Mucosa of descending colon (tissue), 3 donors: ENCODE measurements at places on chromosomes 5 and 9. TPM values are rescaled to one million over a fixed set of nuclear protein-coding genes. Genes with fewer than 3 reads are reported as not detected.

- DNase-seq = no peak
Measured at GRCh38 chr5:35924122-35924949, 14.1 kb downstream of the CAPSL start.

SPAAR gene
- total RNA-seq = 2.0 TPM

PANK3 gene
- total RNA-seq = 147 TPM

DNA sequence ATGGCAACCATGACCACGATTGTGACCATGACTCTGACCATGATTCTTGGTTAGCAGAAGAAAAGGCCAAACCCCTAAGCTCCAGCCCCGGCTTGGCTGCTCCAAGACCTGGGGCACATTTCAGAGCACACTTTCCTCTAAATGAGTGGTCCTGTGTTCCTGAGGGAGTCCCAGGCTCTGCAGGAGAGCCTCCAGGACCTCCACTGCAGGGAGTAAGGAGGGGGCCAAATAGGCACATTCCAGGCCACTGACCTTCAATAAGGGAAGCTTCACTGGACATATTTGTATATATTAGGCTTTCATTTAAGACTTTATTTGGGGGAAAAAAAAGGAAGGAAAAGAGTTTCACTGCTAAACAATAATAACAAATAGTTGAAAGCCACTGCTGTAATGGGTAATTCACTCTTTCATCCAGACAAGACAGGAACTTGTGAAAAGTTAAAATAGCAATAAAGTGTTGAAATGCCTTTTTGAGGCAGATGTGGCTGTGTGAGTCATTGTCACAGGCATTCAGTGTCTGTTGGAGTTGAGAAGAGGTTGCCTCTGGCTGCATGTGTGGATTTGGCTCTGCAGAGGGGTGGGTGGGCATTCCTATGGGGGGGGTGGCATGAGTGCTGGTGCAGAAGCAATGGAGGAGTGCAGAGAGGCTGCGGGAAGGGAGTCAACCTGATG, 63.9 kb upstream of the TGFBR1 start:
- no peak for DNase-seq

- peak; percentile 54 for DNase-seq
Measured at GRCh38 chr5:133952729-133953567, 15.5 kb downstream of the C5orf15 start.

GRCh38 chr5:162888268-162888667, 549.1 kb upstream of the CCNG1 start:
- no peak for DNase-seq

DNA sequence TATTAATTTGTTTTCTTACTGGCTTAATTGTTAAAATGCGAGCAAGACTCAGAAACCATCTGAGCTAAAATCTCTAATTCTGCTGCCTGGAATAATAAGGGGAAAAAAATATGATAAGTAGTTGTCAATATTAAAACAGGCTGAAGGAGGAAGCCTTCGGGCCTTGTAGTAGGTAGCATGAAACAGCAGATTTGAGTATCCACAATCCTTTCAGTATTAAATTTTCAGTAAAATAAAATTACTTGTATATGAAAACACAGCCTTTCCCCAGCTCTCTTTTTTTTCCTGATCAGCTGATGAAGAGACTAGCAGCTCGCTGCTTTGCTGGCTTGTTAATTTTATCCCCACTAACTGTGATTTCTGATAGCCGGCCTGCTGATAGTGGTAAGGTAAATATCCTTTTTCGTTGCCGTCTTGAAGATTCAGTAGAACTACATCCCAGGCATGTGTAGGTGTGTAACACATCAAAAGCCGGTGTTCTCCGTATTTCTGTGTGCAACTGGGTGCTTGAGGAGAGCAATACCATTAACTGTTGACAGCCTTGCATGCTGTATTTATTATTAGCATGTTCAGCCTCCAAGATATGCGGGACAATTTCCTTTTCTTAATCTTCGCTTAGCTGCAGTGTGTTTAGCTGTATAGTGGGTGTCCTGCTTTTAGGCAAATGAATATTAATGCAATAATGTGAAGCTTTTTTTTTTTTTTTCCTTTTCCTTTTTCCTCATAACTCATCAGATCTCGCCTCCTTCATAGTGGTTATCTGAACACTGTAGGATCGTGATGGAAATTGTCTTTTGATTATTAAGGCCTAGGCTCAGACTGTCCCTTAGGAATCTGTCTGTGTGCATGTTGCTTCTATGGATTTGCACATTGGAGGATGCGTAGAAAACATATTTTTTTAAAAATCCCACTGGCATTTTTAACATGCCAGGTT, 144.6 kb downstream of the SMARCA2 start:
- DNase-seq = no peak

GRCh38 chr9:129497813-129498450, 123.0 kb downstream of the C9orf50 start:
- DNase-seq = no peak
